ENCODE measurements at places on chromosomes 1 and 21.

DNA sequence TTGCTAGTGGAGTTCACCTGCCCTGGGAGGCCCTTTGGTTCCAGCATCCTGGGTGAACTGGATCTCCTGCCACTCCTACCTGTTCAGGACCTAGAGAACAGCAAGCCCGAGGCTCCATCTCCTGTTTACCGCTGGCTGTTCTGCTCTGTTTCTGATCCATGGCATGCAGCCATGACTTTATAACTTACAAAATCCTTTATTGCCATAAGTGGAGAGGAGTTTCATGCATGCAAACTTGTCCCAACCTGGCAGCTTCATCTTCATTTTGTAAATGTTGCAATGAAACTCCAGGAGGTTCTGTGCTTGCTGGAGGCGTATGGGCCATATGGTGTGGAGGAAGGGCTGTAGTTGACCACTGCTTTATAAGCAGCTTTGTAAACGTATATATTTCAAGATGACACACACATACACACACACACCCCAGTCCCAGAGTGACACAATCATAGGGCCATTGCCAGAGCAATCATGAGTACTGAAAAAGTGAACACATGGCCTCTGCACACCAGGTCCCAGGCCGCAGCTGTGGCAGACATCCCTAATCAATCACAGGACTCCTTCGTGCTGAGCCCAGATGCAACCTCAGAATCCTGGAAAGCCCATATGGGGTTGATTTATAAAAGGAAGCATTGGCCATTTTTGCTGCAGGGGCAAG, 69.0 kb downstream of the UBIAD1 start:
- no peaks in the 10 kb centered on the region for H3K27me3 ChIP-seq
- H3K27ac ChIP-seq, result no peak overlapping the region
- no peak overlapping the region for H3K4me3 ChIP-seq
- H3K4me1 ChIP-seq, result peaks cover 15% of the 10 kb centered on the region
- no peak for DNase-seq
- H3K36me3 ChIP-seq, result no peaks in the 10 kb centered on the region

DNA sequence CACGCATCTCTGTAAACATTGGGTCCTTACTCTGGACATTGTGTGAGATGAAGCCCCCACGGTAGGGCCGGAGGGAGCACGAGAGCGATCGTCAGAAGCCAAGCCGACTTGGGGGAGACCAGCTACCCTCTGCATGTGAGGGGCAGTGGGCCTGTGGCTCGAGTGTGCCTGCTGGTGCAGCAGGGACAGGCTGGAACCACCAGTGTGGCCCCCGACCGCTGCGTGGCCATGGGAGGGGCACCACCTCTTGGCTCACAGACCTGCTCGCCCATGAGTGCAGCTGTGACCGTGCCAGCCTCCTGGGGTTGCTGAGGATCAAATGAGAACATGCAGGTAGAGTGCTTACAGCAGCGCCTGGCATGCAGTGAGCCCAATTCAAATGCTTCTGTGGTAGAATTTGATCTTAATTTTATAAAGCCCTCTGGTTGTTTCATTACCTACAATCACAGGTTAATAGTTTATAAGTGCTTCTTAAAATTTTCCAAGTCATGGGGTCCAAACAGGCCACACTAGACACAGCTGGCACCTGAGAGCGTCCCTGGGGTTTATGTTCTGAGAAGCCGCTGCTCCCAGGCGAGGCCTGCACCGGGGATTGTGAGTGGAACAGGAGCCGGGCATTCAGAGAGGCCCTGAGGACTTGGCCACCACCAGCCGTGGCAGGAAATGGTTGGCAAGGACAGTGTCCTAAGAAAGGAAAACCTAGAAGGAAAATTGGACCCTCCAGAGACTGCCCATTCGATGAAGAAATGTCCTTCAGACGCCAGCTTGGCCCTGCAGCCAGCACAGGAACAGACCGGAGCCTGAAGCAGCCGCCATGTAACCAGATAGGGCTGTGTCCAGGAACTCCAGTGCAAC, 22.6 kb upstream of the ADARB1 start:
- H3K4me3 ChIP-seq, result no peak overlapping the region
- no peak for DNase-seq
- H3K4me1 ChIP-seq, result no peaks in the 10 kb centered on the region
- no peak overlapping the region for H3K27ac ChIP-seq
- H3K27me3 ChIP-seq, result no peaks in the 10 kb centered on the region

GRCh38 chr1:22321917-22322316, 129.7 kb upstream of the ZBTB40 start:
- no peak overlapping the region for H3K4me3 ChIP-seq
- no peaks in the 10 kb centered on the region for H3K36me3 ChIP-seq
- H3K27me3 ChIP-seq, result peaks cover 21% of the 10 kb centered on the region
- H3K27ac ChIP-seq, result no peak overlapping the region

- H3K4me1 ChIP-seq, result no peaks in the 10 kb centered on the region
- H3K27ac ChIP-seq, result peak overlapping the region; percentile 15
- no peaks in the 10 kb centered on the region for H3K36me3 ChIP-seq
- no peaks in the 10 kb centered on the region for H3K27me3 ChIP-seq
- no peak for DNase-seq
Measured at GRCh38 chr1:227912866-227913265, 34.9 kb downstream of the WNT9A start.

- H3K36me3 ChIP-seq, result no peaks in the 10 kb centered on the region
- H3K27me3 ChIP-seq, result no peaks in the 10 kb centered on the region
- DNase-seq, result no peak
- no peak overlapping the region for H3K4me3 ChIP-seq
Measured at GRCh38 chr1:210252621-210253051, 20.0 kb downstream of the SERTAD4 start.

GRCh38 chr1:31801458-31801857, 14.4 kb downstream of the SPOCD1 start:
- peaks cover 5% of the 10 kb centered on the region for H3K4me1 ChIP-seq
- no peaks in the 10 kb centered on the region for H3K36me3 ChIP-seq
- no peaks in the 10 kb centered on the region for H3K27me3 ChIP-seq
- no peak overlapping the region for H3K27ac ChIP-seq

DNA sequence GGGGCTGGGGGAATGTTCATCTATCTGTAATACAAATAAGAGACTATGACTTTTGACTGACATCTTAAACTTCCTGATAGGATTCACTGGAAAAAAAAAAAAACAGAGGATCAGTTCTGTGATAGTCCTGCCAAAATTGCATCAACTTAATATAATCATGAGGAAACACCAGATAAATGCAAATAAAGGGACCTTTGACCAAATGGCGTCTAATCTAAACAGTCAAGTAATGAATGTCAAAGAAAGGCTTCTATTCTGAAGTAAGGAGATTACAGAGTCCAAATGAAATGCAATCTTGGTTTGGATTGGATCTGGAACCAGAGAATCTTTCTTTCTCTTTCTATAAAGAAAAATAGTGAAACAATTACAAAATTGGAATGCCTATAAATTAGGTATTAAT, 513.4 kb downstream of the KCNT2 start:
- H3K4me3 ChIP-seq, result no peak overlapping the region
- no peaks in the 10 kb centered on the region for H3K27me3 ChIP-seq
- no peak for DNase-seq
- H3K27ac ChIP-seq, result no peak overlapping the region
- H3K36me3 ChIP-seq, result no peaks in the 10 kb centered on the region

GRCh38 chr1:25802915-25803314, 2.9 kb downstream of the SELENON start:
- no peak overlapping the region for H3K4me3 ChIP-seq
- H3K36me3 ChIP-seq, result peaks cover 15% of the 10 kb centered on the region
- DNase-seq, result no peak
- no peaks in the 10 kb centered on the region for H3K27me3 ChIP-seq
- no peaks in the 10 kb centered on the region for H3K4me1 ChIP-seq

GRCh38 chr1:47184090-47184821, 5.6 kb downstream of the PDZK1IP1 start:
- H3K27ac ChIP-seq, result no peak overlapping the region
- H3K27me3 ChIP-seq, result no peaks in the 10 kb centered on the region
- H3K4me3 ChIP-seq, result no peak overlapping the region
- no peaks in the 10 kb centered on the region for H3K36me3 ChIP-seq
- peak; percentile 3 for DNase-seq
- H3K4me1 ChIP-seq, result peaks cover 5% of the 10 kb centered on the region

GRCh38 chr21:44332383-44332782, 6.8 kb downstream of the CFAP410 start:
- H3K27ac ChIP-seq, result peak overlapping the region; percentile 74
- peaks cover 70% of the 10 kb centered on the region for H3K36me3 ChIP-seq
- H3K4me1 ChIP-seq, result peaks cover 5% of the 10 kb centered on the region
- DNase-seq, result no peak
- H3K4me3 ChIP-seq, result no peak overlapping the region

DNA sequence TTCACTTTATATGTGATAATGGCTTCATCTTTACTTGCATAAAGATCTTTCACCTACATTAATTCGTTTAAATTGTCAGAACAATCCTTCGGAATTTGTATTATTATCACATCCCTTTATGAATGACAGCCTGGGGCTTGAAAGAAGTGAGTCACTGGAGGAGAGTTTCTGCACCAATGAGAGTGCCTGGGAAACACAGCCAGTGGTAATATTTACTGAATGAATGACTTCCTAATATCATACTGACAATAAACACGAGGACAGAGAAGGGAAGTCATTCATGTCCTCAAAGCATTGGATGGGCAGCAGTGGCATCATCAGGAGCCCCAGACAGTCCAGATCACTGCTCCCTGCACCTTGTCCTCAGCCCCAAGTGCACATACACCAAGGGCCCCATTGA, 40.7 kb upstream of the PDE4B start:
- no peaks in the 10 kb centered on the region for H3K27me3 ChIP-seq
- H3K27ac ChIP-seq, result no peak overlapping the region
- no peak for DNase-seq
- no peaks in the 10 kb centered on the region for H3K36me3 ChIP-seq
- no peak overlapping the region for H3K4me3 ChIP-seq

- no peak overlapping the region for H3K4me3 ChIP-seq
- H3K36me3 ChIP-seq, result no peaks in the 10 kb centered on the region
- H3K27ac ChIP-seq, result no peak overlapping the region
- H3K27me3 ChIP-seq, result no peaks in the 10 kb centered on the region
Measured at GRCh38 chr1:98143403-98143802, 222.6 kb upstream of the DPYD start.

DNA sequence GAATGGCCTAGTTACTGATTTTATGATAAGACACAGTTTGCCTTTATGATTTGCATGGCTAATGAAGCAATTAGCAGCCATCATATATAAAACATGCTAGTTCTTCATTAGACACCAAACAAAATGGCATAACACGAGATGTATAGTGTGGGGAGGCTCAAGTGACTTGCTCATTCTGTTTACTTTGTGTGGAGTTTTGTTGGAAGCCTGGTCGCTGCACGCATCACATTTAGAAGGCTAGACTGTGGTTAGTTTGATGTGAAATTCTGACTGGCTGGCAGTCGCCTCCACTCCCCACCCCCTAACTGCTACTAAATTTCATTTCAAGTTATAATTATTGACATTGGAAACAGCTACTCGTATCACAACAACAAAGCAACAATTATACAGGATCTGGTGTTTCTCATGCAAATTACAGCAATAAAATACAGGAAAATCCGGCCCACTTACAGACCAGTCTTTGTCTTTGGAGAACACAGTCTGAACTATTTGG, 356.1 kb downstream of the LMO4 start:
- H3K27me3 ChIP-seq, result no peaks in the 10 kb centered on the region
- H3K27ac ChIP-seq, result peak overlapping the region; percentile 31
- DNase-seq, result peak; percentile 6
- no peaks in the 10 kb centered on the region for H3K4me1 ChIP-seq

- no peak overlapping the region for H3K27ac ChIP-seq
- H3K36me3 ChIP-seq, result no peaks in the 10 kb centered on the region
- H3K4me1 ChIP-seq, result no peaks in the 10 kb centered on the region
- DNase-seq, result no peak
- H3K4me3 ChIP-seq, result peak overlapping the region; percentile 55
- H3K27me3 ChIP-seq, result no peaks in the 10 kb centered on the region
Measured at GRCh38 chr1:86154571-86155050, 2.0 kb downstream of the COL24A1 start.

GRCh38 chr1:75954586-75954985, 22.4 kb upstream of the ASB17 start:
- no peaks in the 10 kb centered on the region for H3K36me3 ChIP-seq
- DNase-seq, result no peak
- H3K4me3 ChIP-seq, result no peak overlapping the region
- H3K4me1 ChIP-seq, result no peaks in the 10 kb centered on the region

DNA sequence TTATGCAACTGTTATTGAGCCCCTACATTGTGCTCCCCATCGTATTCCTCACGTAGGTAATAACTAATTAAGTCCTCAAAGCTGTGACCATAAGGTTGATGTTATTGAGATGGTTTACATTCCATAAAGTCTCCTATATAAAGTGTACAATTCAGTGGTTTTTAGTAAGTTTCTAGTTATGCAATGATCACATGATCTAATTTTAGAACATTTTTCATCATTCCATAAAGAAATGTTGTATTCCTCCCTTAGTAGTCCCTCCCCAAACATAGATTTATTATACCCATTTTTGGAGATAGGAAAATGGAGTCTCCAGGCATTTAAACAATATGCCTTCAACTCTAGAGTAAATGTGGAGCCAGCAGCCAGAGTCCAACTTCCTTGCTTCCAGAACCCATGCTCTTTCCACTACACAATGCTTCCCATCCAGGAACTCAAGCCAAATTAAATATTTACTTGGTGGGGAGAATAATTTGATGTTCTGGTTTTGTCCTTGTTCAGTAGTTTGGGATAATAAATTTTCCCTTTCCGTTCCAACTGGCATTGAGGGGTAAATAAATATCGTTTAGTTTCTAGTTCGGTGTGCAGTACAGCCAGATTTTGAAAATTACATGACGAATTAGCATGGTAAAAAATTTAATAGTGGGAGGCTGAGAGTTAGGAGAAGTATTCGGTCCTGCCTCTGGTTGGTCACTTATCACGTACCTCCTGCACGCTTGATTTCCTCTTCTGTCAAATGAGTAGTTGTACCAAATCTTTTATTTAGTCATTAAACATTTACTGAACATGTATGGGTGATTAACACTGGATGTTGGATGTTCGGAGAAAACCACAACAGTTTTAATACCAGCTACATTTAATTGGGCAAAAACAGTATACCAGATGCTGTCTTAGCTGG, 66.3 kb downstream of the CACHD1 start:
- no peaks in the 10 kb centered on the region for H3K27me3 ChIP-seq
- H3K4me3 ChIP-seq, result no peak overlapping the region
- no peak overlapping the region for H3K27ac ChIP-seq
- no peaks in the 10 kb centered on the region for H3K36me3 ChIP-seq

All from tibial nerve (tissue), 4 donors.